CD4-positive, alpha-beta T cell treated with Interleukin-15 for 4 hours (primary cell): ENCODE measurements at places on chromosomes 4 and X.

DNA sequence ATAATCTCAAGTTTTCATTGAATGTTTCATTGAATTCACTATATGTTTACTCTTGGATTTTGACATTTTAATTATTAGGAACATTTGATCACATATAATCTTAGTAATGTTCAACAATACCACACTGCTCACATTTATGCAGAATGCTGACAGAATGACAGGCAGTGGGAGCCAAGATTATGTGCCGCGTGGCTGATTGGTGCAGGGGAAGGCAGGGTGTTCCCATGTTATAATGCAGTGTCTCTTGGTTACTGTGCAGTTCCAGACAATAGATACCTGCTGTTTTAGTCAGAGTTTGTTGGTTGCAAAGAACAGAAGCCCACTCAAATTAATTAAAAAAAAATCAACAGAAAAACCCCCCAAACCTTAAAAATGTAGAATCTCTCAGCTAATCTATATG is 33.0 kb downstream of the FHIP1A start:
- no peak for DNase-seq

DNA sequence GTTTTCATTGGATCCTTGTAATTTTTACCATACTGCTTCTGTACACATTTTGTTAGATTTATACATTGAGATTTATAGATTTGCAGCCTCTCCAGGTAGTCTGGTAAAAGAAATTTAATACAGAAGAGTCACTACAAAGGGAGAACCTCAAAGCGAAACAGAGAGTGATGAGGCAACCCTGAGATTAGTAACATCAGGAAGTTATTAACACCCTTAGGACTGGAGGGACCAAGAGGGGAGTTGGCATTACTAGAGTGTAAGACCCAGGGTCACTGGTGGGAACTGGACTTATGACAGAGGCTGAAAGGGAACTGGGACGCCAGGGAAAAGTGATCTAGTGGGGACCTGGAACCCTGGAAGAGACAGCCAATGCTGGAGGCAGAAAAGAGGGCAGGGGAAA is 20.6 kb upstream of the MAML3 start:
- no peak for DNase-seq

DNA sequence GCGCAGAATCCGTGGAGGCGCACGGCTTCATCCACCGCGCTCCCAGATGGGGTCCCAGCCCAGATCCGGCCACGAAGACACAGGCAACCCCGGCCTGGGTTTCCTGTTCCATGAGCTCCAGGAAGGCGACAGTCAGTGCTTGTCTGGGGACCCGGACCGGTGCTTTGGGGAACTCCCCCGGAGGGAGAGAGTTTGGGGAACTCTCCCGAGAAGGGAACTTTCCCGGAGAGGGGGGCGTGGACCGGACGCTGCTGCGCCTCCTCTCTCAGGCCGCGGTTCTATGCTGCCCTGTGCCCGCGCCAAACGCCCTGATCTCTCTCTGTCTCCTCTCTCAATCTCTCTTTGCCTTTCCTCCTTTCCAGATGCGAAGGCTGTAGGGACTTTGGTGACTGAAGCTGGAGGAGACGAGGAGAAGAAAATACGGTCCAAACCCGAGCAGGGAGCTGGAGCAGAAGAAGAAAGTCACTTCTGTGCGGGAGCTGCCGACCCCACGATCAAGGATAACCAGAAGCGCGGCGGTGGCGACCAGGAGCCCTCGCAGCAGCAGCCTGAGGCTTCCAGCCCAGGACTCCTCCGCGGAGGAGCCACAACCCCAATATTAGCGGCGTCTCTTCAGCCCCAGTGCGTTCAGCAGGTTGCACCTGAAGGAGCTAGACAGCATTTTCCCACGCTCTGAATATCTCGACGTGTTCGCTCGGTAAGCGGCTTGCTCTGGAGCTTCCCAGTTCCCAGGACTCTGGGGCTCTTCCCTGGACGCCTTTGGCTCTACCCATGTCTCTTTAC is 47.6 kb upstream of the NKAP start:
- no peak for DNase-seq

- no peak for DNase-seq
Observed at GRCh38 chr4:118289794-118290193, 63.0 kb downstream of the PRSS12 start.

- DNase-seq: no peak
Observed at GRCh38 chrX:63744850-63745394, 40.1 kb downstream of the ARHGEF9 start.

DNA sequence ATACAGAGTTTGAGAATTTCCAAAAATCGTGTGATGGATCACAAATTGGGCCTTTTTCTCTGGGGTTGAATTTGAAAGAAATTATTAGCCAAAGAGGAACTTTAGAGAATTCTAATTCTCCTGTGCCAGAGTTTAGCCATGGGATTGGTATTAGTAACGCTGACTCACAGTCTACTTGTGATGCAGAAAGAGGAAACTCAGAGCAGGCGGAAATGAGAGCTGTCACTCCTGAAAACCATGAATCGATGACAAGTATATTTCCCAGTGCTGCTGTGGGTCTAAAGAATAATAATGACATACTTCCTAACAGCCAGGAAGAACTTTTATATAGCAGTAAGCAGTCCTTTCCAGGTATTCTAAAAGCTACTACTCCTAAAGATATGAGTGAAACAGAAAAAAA is 64.9 kb downstream of the N4BP2 start:
- DNase-seq: peak; percentile 35

DNA sequence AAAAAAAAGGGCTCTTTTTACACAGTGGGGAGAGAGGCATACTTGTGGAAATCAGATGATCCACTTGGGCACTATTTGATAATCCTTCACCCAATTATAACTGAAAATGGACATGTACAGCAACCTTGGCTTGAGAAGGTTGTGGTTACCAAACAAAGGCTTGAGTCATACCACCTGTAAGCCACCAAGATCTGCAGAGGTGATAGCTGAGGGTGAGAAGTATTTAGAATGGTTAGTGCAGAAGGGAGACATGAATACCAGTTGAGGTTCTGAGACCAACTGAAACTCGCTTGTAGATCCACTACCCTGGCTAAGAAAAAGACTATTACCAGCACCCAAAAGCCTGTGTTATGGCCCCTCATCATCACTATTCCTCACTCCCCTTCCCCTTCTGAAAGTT is 614.0 kb downstream of the STIM2 start:
- DNase-seq: no peak

- DNase-seq: no peak
Observed at GRCh38 chr4:89716893-89717292, 120.1 kb downstream of the SNCA start.

- DNase-seq: no peak
Observed at GRCh38 chr4:96073461-96073860, 233.6 kb downstream of the PDHA2 start.

DNA sequence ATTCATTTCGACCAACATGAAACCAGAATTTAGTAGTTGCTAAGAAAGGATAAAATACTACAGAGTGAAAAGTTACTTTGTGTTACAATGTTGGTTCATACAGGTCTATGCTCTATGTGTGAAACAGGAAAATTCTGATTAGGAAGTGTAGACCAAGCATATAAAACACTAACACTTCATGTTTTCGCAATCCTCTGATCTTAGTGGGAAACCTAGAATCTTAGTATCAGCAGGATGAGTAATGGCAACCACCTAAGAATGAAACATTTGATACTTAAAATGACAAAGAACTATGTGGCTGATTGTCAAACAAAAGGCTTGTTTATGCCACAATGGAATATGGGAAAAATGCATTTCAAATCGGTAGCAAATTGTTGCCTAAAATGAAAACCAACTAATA is 116.1 kb downstream of the AMMECR1 start:
- DNase-seq: no peak

GRCh38 chr4:78951862-78952472 is 12.7 kb upstream of the PAQR3 start:
- DNase-seq: peak; percentile 51

DNA sequence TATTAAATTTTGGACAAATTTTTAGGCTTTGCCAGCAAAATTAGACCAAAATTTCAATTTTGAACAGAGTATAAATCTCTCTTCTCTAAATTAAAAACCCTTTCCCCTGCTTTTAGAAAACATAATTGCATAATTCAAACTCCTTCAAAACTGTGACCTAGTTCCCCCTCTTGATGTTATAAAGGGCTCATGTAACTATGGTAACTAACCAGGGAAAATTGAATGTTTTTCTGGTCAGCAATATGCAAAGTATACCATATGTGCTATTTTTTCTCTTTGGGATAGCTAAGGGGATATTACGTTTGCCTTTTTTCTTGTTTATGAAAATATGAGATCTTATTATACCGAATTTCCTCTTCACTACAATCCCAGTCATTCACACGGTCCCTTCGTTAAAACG is 5.1 kb upstream of the ING2 start:
- no peak for DNase-seq

DNA sequence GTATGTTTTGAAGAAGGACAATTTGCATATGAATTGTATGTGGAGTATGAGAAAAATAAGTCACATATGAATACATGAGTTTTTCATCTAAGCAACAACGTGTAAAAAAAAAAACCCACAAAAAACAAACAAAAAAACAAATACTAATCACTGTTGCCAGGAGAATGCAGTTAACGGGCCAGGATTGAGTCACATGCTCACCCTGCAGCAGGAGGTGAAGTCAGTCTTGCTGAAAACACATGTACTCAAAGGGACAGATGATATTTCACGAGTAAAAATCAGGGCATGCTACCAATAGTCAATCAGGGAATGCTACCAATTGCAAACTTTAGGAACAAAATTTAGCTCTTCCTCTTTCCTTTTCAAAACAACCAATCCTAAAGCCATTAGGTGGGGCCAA is 10.4 kb upstream of the DCLK2 start:
- DNase-seq: no peak

DNA sequence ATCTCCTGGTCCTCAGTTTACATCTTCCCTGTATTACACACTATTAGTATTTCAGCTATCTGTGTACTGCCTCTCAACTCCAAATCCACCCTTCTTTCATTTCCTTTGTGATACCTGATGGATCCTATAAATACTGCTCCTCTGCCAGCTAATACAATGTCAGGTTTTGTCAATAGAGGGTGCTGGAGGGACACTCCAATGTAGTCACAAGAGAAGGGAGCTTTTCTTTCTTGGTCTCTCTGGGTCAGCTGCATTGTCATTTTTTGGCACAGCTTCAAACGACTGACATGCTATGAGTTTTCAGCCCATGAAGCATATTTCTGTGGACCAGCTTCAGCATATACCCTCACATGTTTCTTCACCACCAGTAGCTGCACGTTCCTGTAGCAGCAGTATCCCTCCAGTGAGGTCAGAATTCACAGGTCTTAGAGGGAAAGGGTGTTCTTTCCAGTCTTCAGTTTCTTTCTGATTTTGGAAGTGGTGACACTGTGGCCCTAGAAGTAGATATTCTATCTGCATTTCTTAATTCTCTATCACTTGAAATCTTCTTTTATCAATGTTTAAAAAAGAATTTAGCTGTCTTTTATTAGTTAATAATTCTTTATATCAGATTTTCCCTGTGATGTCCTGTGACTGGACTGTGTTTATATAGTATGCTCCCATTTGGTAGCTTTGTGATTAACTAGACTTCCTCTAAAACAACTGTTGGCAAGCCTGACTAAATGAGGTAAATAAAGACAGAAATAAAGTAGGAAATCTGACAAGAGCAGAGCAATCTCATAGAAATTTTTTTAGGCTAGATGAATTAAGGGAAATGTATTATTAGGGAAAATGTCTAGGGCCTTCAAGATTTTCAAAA is 60.6 kb downstream of the GABRA2 start:
- no peak for DNase-seq

DNA sequence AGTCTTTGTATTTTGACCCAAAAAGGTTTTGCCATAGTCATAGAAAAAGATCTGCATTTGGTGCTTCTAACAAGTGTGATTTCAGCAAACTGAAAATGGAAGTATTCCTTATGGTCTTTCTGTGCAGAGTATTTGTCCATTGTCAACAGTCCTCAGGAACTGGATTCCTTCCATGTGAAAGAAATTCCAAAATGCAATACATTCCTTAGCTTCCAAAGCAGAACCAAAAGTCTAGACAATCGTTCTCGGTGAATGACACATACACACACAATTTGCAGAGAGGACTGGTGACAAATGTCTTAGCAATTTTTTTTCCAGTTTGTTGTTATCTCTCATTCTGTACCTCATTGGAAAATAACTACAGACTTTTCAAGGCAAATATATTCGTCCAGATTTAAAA is 562.2 kb upstream of the SLIT2 start:
- no peak for DNase-seq

DNA sequence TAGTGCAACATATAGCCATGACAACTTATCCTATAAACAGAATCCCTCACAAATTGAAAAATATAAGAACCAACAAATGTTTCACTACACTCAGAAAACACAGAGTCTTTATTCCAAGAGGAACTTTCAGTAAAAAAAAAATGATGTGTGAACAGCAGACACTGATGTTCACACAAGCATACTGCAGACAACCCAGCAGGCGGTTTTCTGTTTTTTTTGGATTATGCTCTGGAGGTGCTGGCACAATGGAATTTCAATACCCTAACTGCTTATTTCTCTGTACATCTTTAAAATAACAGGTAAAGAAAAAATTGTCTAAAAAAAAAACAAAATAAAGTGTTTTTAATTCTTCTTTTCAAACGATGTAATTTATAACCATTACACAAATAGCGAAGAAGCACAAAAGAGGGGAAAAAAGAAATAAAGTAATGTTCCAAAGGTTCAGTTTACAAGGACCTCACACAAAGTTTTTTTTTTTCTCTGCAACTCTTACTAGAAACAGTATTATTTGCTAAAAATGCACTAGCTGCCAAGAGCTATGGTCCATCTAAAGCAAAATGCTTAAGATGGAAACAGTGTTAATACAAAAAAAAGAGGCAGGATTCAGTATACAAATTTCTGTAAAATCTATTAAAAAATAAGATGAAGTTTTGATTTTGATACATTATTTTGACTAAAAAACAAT is 55.3 kb downstream of the ANAPC10 start:
- no peak for DNase-seq

- DNase-seq: no peak
Observed at GRCh38 chr4:82710197-82710929, 88.2 kb downstream of the SCD5 start.

DNA sequence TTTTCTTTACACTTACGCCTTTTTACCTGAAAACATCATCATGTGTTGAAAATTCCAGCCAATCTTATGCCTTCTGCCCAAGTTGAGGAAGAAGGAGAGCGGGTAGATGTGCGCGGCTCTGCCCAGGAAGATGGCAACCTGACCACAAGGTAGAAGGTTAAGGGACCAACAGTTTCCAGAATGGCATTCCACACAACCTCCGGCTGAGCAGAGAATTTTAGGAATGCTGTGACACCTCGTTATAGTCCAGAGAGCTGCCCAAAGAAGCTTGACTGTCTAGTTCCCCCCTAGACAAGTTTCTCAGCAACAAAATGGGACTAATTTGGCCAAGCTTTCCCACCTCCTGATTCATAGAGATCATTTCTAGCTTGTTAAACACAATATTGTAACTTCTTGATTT is 75.1 kb downstream of the CHST7 start:
- no peak for DNase-seq
